ENCODE measurements at places on chromosomes 6 and 20. TPM values are rescaled to one million over a fixed set of nuclear protein-coding genes. Genes with fewer than 3 reads are reported as not detected.

The CRISP2 gene
- total RNA-seq, result not detected

The FLOT1 gene
- total RNA-seq, result 117 TPM

The MAFB gene
- total RNA-seq, result 0.22 TPM

The MYLK2 gene
- total RNA-seq, result 0.34 TPM

The PSORS1C2 gene
- total RNA-seq, result not detected

The FOXF2 gene
- total RNA-seq, result not detected

The ITPR3 gene
- total RNA-seq, result 103 TPM

The IL20RA gene
- total RNA-seq, result 1.1 TPM

The UBE2C gene
- 205 TPM for total RNA-seq

DNA sequence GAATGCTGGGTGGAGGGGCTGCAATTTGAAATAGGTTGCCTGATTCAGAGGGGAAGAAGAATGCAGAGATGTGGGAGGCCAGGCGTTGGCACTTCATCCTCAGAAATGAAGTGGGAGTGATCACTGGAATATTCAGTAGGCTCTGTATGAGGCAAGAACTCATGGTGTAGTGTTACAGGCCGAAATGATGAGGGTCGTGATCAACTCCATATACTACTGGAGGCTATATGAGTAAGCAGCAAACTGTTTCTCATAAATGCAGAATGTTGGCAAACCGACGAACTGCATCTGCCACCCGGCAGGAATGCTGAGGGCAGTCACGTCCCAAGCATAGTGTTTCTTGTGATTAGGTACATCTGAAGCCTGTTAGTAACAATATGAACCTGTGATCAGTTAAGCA, 12.7 kb downstream of the KCNS1 start:
- no peak for DNase-seq
- no peak overlapping the region for H3K27ac ChIP-seq
- H3K36me3 ChIP-seq, result no peaks in the 10 kb centered on the region

GRCh38 chr6:17267566-17267965, 13.6 kb upstream of the RBM24 start:
- no peak for DNase-seq
- H3K4me3 ChIP-seq, result no peak overlapping the region
- no peaks in the 10 kb centered on the region for H3K4me1 ChIP-seq
- H3K27ac ChIP-seq, result no peak overlapping the region
- H3K27me3 ChIP-seq, result no peaks in the 10 kb centered on the region

GRCh38 chr6:4971851-4972250, 32.0 kb downstream of the RPP40 start:
- no peak for DNase-seq
- H3K27ac ChIP-seq, result no peak overlapping the region
- H3K4me1 ChIP-seq, result no peaks in the 10 kb centered on the region
- H3K36me3 ChIP-seq, result no peaks in the 10 kb centered on the region
- no peak overlapping the region for H3K4me3 ChIP-seq

- no peaks in the 10 kb centered on the region for H3K4me1 ChIP-seq
- no peak overlapping the region for H3K27ac ChIP-seq
Measured at GRCh38 chr20:21101453-21101931, 4.7 kb downstream of the LINC00237 start.

GRCh38 chr20:64253000-64253383, 2.6 kb upstream of the PCMTD2 start:
- H3K27me3 ChIP-seq, result peaks cover 18% of the 10 kb centered on the region
- H3K4me3 ChIP-seq, result no peak overlapping the region
- no peak for DNase-seq
- no peak overlapping the region for H3K27ac ChIP-seq
- no peaks in the 10 kb centered on the region for H3K4me1 ChIP-seq

- no peak overlapping the region for H3K27ac ChIP-seq
- no peaks in the 10 kb centered on the region for H3K36me3 ChIP-seq
- DNase-seq, result no peak
- no peaks in the 10 kb centered on the region for H3K27me3 ChIP-seq
- H3K4me3 ChIP-seq, result no peak overlapping the region
Measured at GRCh38 chr6:157991067-157991432, 9.4 kb downstream of the SYNJ2 start.

- H3K27me3 ChIP-seq, result no peaks in the 10 kb centered on the region
- no peaks in the 10 kb centered on the region for H3K36me3 ChIP-seq
- DNase-seq, result no peak
- no peak overlapping the region for H3K4me3 ChIP-seq
- peaks cover 3% of the 10 kb centered on the region for H3K4me1 ChIP-seq
Measured at GRCh38 chr6:111943726-111944125, 70.5 kb upstream of the FYN start.

DNA sequence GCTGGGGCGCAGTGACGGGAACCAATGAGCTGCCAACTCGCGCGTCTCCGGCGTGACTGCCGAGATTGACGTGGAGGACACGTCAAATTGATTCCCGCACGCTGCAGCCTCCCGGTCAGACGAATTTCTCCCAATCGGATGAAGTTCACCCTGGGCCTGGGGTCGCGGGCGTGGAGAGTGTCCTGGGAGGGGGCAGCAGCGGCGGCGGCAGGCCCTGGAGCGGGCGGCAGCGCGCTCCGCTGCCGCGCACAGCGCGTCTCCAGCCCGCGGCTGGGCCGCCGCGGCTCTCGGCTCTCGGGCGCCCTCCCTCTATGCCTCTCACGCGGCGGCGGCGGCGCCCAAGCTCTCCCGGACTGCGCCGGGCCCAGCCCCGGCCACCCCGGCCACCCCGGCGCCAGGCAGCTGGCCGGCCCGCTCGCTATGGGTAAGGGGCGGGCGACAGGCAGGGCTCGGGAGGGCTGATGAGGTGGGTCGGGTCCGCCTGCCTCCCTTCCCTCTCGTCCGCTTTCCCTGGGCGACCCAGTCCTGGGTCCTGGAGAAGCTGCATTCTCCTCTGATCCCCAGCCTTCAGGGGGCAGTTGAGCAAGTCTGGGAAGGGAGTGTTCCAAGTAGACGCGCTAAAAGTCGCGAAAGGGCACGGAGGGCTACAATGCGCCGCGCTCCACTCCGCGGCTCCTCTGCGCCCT, at the start of gene PAX1:
TSS of gene PAX1 (plus strand) at position 90 of the 686 bp plus-strand sequence. CDS start at position 139, 49 bp downstream.
- no peaks in the 10 kb centered on the region for H3K4me1 ChIP-seq
- no peaks in the 10 kb centered on the region for H3K36me3 ChIP-seq
- no peak within 1 kb of the TSS for H3K4me3 ChIP-seq
- no peak within 1 kb of the TSS for H3K27ac ChIP-seq
- no peak for DNase-seq

- no peaks in the 10 kb centered on the region for H3K36me3 ChIP-seq
- DNase-seq, result no peak
- H3K27ac ChIP-seq, result no peak overlapping the region
- peaks cover 7% of the 10 kb centered on the region for H3K4me1 ChIP-seq
- no peak overlapping the region for H3K4me3 ChIP-seq
Measured at GRCh38 chr20:4666001-4666479, 55.7 kb upstream of the PRND start.

DNA sequence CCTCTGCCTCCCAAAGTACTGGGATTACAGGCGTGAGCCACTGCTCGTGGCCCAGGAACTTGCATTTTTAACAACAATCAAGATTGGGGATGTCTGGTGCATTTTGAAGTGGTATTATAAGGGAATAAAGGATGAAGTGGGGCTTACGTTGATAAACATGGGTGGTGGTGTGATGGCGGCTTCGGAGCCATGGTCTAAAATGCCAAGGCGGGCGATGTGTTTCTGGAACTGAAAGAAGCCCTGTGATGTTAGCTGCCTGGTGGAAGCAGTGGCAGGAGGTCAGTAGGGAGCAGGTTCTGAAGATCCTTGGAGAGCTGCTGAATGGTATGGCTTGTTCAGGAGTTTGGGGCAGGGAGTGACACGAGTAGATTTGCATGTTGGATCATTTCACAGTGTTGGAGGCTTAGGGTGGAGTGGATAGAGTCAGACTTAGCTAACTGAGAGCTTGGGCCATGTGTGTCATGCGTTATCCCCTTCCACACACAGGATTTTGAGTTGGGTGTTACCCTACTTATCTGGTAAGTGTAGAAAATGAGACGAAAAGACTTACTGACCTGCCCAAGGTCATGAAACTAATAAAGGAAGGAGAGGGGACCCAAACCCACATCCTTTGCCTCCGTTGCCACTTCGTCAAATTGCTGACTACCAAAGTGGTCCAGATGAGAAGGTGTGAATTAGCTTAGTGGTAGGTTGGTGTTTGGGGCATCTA, 1.5 kb downstream of the NELFCD start:
- H3K27me3 ChIP-seq, result no peaks in the 10 kb centered on the region
- peaks cover 6% of the 10 kb centered on the region for H3K4me1 ChIP-seq
- no peak for DNase-seq
- peaks cover 10% of the 10 kb centered on the region for H3K36me3 ChIP-seq
- peak overlapping the region; percentile 94 for H3K4me3 ChIP-seq
- no peak overlapping the region for H3K27ac ChIP-seq

- H3K27ac ChIP-seq, result no peak overlapping the region
- H3K36me3 ChIP-seq, result no peaks in the 10 kb centered on the region
- DNase-seq, result no peak
- no peaks in the 10 kb centered on the region for H3K27me3 ChIP-seq
- H3K4me3 ChIP-seq, result no peak overlapping the region
Measured at GRCh38 chr6:89500611-89501010, 67.7 kb downstream of the ANKRD6 start.

DNA sequence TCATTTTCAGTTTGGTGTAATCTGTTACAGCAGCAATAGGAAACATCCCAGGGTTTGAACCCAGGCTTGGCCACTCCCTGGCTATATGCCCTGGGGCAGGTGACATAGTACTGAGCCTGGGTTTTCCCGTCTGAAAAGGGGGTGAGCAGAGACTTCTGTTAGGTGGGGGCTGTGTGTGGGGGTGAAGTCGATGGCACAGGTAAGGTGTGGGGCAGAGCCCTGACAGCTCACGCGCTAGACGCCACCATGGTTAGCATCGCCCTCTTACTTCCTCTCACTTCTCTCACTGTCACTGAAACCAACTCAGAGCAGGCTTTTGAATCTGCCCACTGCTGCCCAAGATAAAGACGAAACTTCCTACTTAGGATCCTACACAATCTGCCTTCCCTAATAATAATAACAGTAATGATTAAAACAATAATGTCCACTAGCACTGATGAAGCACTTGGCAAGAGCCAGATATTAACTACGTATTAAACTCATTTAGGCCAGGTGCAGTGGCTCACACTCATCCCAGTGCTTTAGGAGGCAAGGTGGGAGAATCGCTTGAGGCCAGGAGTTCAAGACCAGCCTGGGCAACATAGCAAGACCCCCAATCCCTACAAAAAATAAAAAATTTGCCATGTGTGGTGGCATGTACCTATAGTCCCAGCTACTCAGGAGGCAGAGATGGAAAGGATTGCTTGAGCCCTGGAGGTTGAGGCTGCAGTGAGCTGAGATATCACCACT, 117.9 kb upstream of the PTPN1 start:
- H3K4me3 ChIP-seq, result no peak overlapping the region
- no peaks in the 10 kb centered on the region for H3K27me3 ChIP-seq
- no peaks in the 10 kb centered on the region for H3K36me3 ChIP-seq
- peaks cover 6% of the 10 kb centered on the region for H3K4me1 ChIP-seq
- H3K27ac ChIP-seq, result no peak overlapping the region
- DNase-seq, result no peak

GRCh38 chr6:136761227-136761922, 30.9 kb downstream of the MAP3K5 start:
- no peak for DNase-seq
- no peak overlapping the region for H3K4me3 ChIP-seq
- H3K27me3 ChIP-seq, result no peaks in the 10 kb centered on the region
- H3K36me3 ChIP-seq, result no peaks in the 10 kb centered on the region
- no peak overlapping the region for H3K27ac ChIP-seq

GRCh38 chr6:84258866-84259265, 31.4 kb upstream of the CEP162 start:
- peaks cover 41% of the 10 kb centered on the region for H3K27me3 ChIP-seq
- H3K4me1 ChIP-seq, result peaks cover 6% of the 10 kb centered on the region
- no peaks in the 10 kb centered on the region for H3K36me3 ChIP-seq
- H3K27ac ChIP-seq, result no peak overlapping the region
- DNase-seq, result no peak
